ENCODE measurements at places on chromosomes 12 and 14.

DNA sequence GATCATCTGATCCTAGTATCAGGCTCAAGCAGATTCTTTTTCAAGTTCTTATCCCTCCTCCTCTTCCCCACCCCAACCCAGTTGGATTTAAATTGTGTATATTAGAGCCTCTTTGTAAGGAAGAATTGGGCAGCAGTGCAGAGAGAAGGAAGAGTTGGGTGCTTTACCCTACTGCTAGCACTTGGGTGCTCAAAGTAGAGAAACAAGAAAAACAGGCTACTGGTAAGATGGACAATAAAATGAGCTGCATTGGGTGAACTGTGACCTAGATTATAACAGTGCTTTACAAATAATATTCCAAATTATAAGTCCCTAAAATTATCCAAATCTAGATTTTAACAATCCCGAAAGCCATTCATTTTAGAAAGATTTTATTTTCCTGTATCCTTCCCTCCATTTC, 363.4 kb upstream of the GARIN6 start:
- DNase-seq: no peak

DNA sequence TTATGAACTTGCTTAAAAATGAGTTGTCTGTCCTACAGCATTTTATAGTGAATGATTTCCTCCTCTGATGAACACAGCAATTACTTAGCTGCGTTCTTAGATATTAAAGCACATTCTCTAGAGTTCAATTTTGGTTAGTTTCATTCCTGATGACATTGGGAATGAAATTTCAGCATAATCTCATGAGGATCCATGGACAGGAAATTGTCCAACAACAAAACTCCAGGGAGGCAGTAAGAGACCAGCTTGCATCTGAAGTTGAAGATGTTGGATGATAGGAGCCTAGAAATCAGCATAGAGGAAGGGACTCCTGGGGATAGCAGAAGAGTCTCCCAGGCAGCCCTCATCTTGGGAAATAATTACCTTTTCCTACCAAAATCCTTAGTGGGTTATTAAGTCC, 128.7 kb upstream of the RAP1B start:
- no peak for DNase-seq

DNA sequence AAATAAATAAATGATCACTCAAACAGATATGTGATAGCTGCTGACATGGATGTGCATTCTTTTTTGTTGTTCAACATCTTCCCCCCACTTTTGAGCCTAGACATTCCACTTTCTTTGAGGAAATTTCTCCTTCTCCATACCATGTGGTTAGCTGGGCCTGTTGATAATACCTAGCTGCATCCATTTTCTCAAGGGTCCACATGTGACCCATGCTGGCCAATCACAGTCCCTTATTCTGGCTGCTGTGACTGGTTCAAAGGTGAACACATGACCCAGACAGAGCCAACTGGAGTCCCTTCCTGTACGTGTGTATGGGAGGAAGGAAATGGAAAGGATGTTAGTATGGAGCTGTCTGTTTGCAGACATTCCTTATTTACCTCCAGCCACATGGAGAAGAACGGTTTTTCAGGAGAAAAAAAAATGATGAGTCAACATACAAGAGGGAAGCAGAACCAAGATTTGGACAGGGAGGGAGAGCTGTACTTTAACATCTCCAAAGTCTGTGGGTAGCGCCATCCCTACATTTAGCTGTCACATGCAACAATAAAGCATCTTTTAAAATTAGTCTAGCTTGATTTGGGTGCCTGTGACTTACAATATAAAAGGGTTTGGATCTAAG, 391.7 kb upstream of the TBX3 start:
- DNase-seq: no peak

GRCh38 chr12:49195736-49196135, 6.9 kb upstream of the TUBA1A start:
- DNase-seq: no peak

GRCh38 chr12:47039756-47040155, 39.7 kb upstream of the PCED1B start:
- no peak for DNase-seq

GRCh38 chr14:65506801-65507200, 94.3 kb downstream of the FUT8 start:
- no peak for DNase-seq

DNA sequence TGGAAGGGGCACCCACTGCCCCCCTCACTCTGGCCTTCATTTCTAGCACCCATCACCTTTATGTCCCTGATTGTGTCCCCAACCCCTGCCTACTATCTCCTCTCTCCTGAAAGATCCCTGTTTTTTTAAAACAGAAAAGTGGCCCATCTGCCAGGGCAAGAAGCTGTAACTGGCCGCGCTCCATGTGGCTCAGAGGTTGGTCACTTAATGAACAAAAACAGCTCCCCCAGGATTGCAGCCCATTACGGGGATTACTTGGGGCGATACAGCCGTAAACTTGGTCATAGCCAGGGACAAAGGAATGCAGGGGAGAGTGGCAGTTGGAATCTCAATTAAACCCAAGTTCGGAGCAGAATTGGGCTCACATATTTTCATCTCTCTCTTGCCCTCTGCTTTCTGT, 34.8 kb upstream of the VSX2 start:
- DNase-seq: no peak
